ENCODE measurements at places on chromosomes 6 and 20.

DNA sequence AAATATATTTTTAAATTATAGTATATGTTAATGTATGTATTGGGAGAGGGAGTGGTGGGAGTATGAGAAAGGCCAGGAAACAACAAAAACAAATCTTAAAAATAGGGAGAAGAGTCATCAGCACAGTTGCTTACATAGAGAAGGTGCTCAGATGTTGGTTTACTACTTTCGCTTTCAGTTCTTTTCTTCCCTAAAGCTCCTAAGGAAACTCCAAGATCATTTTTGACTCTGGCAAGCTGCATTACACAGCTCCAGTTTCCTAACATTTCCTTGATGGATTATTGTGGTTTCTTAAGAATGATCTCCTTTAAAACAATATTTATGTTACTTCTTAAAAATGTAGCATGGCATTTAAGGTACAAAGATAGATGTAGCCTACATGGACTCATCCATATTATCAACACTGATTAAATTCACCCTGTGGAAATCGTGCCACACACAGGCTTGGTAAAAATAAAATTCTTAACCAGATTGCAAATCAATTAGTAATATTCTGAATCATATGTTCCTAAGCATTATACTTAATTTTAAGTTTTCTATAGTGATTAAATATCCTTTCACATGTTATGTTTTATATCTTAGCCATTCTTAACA lies 118.0 kb upstream of the MAN1A1 start:
- no peak for DNase-seq

DNA sequence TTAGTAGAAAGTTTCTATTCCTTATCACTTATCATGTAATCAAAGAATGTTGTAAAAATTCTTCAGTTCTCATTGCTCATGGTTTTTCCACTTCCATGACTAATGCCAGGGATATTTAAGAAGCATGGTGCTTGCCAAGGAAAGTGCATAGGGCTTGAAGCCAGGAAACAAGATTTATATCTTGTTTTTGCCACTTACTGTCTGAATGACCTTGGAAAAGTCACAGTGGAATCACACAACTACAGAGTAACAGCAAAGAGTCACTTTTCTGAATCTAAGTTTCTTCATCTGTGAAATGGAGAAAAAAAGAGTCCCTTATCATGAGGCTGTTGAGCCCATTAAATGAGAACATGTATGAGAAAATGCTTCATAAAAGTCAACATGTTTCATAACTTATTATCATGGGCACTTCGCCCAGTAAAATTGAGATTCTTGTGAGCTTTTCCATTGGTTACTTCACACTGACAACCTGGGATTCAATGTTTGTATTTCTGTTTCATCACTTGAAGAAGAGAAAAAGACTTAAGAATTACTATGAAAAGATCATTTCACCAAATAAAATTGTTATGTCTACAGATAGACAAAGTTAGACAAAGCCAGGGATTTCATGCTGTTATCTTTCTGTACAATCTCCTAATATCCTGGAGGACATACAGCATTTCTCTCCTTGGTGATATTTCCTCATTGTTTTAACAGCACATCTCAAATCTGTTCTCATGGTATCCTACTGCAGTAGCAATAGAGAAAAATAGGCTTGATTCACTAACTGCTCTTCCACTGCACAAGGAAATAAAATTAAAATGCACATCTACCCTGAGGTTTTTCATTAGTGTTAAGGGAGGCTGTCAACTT lies 7.6 kb upstream of the BMP5 start:
- no peak for DNase-seq

GRCh38 chr20:9218531-9218961 lies 149.7 kb downstream of the PLCB4 start:
- DNase-seq: no peak

- no peak for DNase-seq
Measured at GRCh38 chr6:101195588-101195987, 197.9 kb upstream of the GRIK2 start.

DNA sequence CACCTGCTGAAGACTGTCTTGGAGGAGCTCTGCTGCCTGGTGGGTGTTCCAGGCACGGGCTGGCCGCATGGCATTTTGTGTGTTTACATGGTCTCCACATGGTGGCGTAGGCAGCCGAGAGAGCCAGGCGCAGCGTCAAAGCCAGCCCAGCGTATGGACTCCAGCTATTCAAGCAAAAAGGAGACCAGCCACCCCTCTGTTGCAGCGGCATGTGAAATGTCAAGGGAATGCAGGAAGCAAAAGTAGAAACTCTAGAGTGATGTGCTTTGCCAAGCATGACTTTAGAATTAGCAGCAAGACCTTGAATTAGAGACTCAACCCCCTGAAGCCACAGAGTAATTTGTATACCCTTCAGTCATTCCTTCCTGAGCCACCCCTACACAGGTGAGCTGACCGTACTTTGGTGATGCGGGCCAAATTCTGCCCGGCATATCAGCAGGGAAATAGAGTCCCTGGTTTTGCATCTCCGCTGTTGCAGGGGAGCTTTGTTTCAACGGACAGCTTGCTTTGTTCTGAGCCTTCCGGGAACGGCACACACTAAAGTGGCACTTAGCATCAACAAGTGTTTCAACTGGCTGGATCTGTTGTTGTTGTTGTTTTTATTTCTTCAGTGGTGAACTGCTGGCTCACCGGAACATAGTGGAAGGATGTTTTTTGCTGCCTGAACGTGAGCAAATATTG lies 48.5 kb downstream of the FNDC1 start:
- DNase-seq: peak; percentile 45

DNA sequence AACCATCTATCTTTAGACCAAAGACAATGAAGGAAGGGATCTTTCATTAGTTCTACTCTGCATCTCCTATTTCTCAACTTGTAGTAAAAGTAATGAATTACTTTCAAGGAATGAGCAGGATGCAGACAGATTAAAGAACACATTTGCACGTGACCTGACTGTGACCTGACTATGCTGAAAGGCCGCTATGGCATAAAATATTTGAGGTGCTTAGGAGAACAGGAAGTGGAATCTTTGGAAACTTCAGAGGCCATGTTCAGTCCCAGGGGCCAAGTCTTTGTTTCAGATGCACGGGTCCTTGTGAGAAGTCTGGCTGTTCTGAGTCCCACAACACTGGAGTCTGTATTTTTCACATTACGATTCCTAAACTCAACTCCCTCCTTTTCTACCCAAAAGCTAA lies 41.0 kb downstream of the NINL start:
- no peak for DNase-seq

GRCh38 chr6:170516783-170517616 lies 36.1 kb downstream of the PSMB1 start:
- DNase-seq: peak; percentile 40

DNA sequence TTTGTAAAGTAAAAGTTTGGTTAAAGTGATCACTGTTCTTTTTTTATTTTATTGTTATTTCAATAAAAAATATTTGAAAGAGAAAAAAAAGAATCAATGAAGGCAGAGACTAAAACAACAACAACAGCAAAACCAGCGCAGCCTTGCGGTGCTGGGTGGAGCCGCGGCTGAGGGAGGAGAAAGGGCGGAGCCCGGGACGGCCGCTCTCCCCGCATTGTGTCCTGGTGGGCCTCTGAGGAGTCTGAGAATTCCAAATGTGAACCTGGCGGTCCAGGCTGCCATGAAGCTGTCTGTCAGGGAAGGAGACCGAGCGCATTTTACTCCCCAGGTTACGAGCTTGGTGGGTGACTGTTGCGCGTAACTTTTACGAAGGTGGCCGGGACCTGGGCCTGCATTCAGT lies 43.2 kb downstream of the TMEM242 start:
- DNase-seq: no peak

GRCh38 chr6:2979819-2980464 lies 8.6 kb upstream of the SERPINB6 start:
- DNase-seq: no peak

DNA sequence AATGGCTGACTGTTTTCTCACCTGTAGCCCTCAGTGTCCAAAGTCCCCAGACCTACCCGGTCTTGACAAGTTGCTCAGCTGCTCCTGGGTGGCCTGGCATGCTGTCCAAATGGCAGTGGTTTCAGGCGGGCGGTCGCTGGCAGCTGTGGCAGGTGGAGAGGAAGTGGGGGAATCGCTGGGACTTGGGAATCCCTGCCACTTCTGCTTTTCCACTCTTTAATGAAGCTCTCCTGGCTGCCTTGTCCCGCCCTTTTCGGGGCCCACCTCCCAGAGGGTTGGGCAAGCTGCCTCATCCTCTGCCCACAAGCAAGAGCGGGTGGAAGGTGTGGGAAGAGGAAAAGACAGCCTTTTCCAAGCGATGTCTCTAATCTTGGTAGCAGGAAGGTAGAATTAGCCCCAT lies at the start of gene OCSTAMP:
OCSTAMP (minus strand) TSS at position 194 of the 400 bp plus-strand sequence; CDS start at position 100, 94 bp downstream.
- DNase-seq: no peak

DNA sequence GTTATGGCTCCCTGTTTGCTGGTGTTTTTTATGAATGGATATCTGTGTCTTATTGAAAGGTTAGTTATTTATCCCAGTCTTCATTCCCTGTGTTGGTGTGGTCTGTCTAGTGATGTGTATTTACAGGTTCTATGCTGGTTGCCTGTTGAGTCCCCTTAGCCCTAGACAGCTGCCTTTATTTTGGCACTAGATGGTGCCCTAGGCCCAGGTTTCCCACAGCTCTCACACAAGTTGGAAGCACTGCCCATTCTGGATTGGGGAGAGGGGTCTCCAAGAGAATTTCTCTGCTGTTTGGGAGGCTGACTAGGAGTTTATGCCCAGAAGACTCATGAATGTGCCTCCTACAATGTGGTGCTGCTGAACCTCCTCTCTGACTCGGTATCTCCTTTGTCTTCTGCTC lies 12.4 kb downstream of the GRM1 start:
- DNase-seq: no peak

DNA sequence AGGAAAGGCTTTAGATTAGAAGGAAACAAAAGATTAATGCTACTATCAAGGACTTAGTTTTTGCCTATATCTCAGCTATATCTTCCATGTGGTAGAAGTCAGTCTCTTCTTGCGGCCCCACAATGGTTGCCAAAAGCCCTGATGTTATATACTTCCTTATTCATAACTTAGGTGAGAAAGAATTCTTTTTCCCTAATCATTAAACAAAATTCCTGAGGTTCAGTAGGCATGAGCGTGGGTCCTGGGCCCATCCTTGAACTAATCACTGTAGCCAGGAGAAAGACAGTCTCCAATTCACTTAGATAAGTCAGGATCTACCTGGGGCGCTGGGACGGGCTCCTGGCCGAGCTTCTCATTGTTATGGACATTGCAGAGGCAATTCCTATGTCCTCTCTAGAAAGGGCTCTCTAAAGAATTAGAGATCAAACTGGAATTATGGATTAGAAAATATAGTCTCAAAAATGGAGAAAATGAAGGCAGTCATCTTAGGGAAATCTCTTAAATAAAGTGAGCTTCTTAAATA lies 134.3 kb downstream of the KIF6 start:
- no peak for DNase-seq

- DNase-seq: no peak
Measured at GRCh38 chr6:142304241-142304640, 2.4 kb downstream of the ADGRG6 start.

- no peak for DNase-seq
Measured at GRCh38 chr20:49187330-49187850, 744 bp downstream of the STAU1 start.

GRCh38 chr6:115004204-115004603 lies 661.4 kb upstream of the HS3ST5 start:
- DNase-seq: no peak

DNA sequence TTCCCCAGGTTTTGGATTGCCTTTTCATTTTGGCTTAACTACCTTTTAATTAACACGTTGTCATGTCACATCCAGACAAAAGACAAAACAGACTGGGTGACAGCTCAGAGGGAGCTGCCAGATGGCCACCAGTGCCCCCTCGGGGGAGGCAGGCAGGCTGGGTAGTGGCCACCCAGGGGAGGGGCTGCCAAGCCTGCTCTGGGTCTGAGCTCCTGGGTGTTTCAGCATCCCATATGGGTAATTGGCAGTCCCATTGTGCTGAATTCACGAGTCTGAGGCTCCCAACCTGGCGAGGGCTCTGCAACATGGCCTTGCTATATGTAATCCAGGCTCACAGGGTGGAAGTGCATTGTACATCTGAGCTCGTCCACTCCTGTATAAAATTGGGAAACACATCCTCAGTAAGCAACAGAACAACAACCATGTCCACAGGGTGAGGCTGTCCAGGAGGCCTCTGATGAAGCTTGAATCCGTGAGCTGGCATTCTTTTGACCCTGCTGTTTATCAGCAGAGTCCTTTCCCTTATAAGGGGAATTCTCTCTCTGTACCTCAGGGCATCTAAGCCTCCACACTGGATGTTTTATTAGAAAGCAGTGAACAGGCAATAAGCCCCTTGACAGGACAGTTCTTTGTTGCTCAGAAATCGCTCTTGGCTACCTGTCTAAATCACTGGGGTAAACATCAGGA lies 111.7 kb upstream of the SLC22A23 start:
- no peak for DNase-seq

GRCh38 chr20:1346315-1346969 lies 17.5 kb upstream of the SDCBP2 start:
- DNase-seq: no peak

DNA sequence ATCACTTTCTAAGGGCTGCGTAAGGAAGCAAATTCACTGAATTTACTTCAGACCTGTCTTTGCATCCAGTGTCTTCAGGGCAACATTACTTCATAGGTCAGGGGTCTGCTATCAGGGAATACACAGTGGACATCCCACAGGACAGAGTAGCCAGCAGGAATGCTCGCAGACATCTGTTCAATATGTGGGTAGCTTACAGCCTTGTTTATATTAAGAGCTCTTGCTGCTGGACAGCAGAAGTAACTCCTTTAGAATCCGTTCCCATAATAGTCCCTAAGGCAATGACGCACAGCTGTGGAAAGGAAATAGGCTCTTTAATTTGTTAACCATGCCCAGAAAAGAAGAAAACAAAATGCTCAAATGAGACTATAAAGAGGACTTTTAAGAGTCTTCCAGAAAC lies 198.7 kb downstream of the MOXD1 start:
- DNase-seq: no peak

DNA sequence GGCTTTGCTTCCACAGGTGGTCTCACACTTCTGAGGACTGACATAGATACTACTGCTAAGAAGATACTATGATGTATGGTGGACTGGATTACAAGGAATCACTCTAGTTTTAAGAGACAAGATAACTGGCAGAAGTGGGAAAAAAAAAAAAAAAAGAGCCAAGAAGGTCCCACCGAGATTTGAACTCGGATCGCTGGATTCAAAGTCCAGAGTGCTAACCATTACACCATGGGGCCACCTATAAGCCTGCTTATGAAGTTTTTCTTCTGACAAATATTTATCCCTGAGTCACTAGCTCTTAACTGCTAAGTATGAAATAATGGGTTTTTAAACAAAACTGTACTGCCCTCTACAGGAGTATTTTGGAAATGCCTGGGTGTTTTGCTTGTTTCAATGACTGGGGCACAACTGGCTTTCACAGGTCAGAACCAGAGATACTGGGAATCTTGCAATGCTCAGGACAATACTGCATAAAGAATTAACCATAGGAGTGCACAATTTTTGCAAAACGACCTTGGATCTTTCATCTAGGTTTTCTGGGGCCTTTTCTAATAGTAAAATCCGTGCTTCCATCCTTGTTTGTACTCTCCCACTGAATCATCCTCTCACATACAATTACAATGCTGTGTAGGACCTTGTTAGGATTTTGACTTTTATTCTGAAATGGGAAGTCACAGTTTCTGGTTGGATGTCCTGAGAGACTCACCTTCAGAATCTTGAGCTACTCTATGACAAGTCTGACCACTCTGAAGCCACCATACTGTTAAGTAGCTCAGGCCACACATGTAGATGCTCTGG lies 116.3 kb downstream of the OR2B2 start:
- DNase-seq: peak; percentile 59

GRCh38 chr6:62328607-62329006 lies 42.6 kb upstream of the KHDRBS2 start:
- DNase-seq: no peak
